ENCODE measurements at places on chromosomes 1 and 21. TPM values are rescaled to one million over a fixed set of nuclear protein-coding genes. Genes with fewer than 3 reads are reported as not detected.

RIPK4 gene
- total RNA-seq, result 13.3 TPM

COA6 gene
- 99.2 TPM for total RNA-seq

HSPB7 gene
- not detected for total RNA-seq

RNF186 gene
- total RNA-seq, result not detected

TMEM59 gene
- total RNA-seq, result 126 TPM

KLF17 gene
- 0.64 TPM for total RNA-seq

HPCA gene
- total RNA-seq, result 0.14 TPM

LORICRIN gene
- not detected for total RNA-seq

KIF2C gene
- 40.5 TPM for total RNA-seq

LAD1 gene
- total RNA-seq, result 0.66 TPM

GPR61 gene
- not detected for total RNA-seq

ENAH gene
- 75.4 TPM for total RNA-seq

SPRR4 gene
- total RNA-seq, result not detected
